ENCODE measurements at places on chromosomes 13 and 19. TPM values are rescaled to one million over a fixed set of nuclear protein-coding genes. Genes with fewer than 3 reads are reported as not detected.

- no peaks in the 10 kb centered on the region for H3K27me3 ChIP-seq
- no peaks in the 10 kb centered on the region for H3K36me3 ChIP-seq
- H3K4me1 ChIP-seq = no peaks in the 10 kb centered on the region
- no peak overlapping the region for H3K27ac ChIP-seq
- no peak for DNase-seq
- H3K4me3 ChIP-seq = no peak overlapping the region
These were observed 180.6 kb upstream of the SOX1 start for GRCh38 chr13:111886217-111886945.

ZNF154 gene
- 2.0 TPM for total RNA-seq

RASIP1 gene
- total RNA-seq = not detected

DNA sequence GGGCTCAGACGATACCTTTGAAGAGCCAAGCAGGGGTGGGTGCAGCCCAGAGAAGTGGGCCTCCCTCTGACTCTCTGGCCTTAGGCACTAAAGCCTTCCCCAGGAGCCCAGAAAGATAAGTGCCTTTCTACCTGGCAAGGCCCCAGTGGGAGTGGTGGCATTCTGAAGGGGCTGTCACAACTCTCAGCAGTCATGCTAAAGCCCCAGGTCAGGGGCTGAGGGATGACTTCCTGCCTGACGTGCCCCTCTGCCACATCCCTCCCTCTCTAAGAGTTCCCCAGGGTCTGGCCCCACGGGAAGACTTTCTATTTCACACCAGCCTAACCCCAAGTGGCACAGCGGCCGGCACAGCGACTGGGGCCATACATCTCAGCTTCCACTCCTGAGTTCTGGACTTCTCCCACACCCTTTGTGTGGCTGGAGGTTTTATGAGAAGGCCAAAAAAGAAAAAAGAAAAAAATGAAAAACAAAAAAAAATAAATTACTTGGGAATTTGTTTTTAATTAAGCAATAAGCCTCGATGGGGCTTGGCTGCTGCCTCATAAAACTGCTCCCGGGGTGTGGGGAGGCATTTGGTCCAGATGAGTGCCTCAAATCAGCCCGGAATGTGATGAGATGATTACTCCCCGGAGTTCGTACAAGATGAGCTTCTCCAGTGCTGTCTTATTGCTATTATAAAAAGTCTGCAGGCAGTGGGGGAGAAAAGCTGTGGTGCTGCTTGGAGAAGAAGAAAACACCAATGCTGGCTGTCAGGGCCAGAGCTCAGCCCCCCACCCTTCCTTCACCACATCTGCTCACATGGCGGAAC is 28.5 kb upstream of the PLEKHF1 start:
- no peak overlapping the region for H3K4me3 ChIP-seq
- DNase-seq = peak; percentile 9
- no peaks in the 10 kb centered on the region for H3K4me1 ChIP-seq
- H3K36me3 ChIP-seq = no peaks in the 10 kb centered on the region

GRCh38 chr13:51380269-51380668 is 40.8 kb downstream of the SERPINE3 start:
- no peak overlapping the region for H3K4me3 ChIP-seq
- peak; percentile 62 for DNase-seq
- H3K36me3 ChIP-seq = peaks cover 68% of the 10 kb centered on the region
- peaks cover 10% of the 10 kb centered on the region for H3K4me1 ChIP-seq
- H3K27ac ChIP-seq = peak overlapping the region; percentile 41

DIAPH3 gene
- 9.5 TPM for total RNA-seq

- H3K36me3 ChIP-seq = no peaks in the 10 kb centered on the region
- peak overlapping the region; percentile 87 for H3K4me3 ChIP-seq
- H3K4me1 ChIP-seq = peaks cover 24% of the 10 kb centered on the region
- H3K27me3 ChIP-seq = no peaks in the 10 kb centered on the region
- DNase-seq = peak; percentile 43
These were observed 749 bp upstream of the PAN3 start for GRCh38 chr13:28137596-28137995.

CYP4F12 gene
- not detected for total RNA-seq

DNA sequence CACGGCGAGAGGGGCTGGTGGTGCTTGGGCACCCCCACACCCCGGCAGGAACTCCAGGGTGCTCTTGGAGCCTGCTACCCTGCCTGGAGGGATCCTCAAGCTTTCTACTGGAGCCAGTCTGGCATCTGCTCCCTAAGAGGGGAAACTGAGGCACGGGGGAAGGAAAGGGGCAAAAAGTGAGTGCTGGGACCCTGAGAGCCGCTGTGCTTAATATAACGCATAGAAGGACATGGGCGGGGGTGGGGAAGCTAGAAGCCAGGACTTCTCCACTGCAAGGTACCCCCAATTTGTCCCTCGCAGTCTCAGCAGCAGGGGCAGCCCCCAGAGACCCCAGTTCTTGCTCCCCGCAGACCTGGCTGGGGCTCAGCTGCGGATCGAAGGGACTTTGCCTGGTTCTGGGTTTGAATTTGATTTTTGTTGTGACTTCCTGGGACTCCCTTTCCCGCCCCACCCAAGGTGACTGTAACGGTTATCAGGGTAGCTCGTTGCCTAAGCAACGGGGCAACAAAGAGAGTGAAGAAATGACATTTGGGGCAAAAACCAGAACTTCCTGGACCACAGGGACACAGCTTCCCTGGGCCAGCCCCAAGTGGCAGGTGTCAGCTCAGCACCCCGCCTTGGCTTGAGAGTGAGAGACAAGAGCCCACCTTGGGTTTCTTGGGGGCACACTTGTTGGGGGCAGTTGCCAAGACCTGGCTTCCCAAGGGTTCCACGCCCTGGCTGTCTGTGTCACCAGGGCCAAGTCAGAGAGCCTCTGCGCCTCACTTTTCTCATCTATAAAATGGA is 638 bp downstream of the ADGRE5 start:
- no peaks in the 10 kb centered on the region for H3K27me3 ChIP-seq
- no peaks in the 10 kb centered on the region for H3K36me3 ChIP-seq
- DNase-seq = peak; percentile 90
- peak overlapping the region; percentile 76 for H3K4me3 ChIP-seq
- H3K4me1 ChIP-seq = peaks cover 26% of the 10 kb centered on the region

DNA sequence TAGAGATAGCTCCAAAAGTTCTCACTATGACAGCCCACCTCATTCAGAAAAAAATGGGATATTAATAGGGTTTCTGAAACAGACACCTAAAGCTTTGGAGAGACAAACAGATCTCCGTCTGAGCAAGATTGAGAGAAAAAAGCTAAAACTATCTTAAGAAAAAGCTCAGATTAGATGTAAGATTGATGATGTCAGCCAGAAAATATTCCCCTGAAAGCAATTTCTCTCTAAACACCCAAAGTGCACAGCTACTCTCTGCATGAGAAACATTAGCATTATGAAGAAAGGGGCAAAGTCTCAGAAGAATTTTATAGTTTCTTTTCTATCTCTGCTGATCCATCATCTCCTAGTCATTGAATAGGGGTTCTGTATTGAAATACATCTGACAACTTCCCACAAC is 148.9 kb downstream of the ZNF737 start:
- H3K27me3 ChIP-seq = no peaks in the 10 kb centered on the region
- H3K36me3 ChIP-seq = 0 out of 2 replicates have a peak, but pooled peaks cover 4% of the 10 kb centered on the region
- H3K4me3 ChIP-seq = no peak overlapping the region
- no peaks in the 10 kb centered on the region for H3K4me1 ChIP-seq

GRCh38 chr13:78198419-78198818 is 279.8 kb upstream of the EDNRB start:
- DNase-seq = no peak
- H3K27me3 ChIP-seq = no peaks in the 10 kb centered on the region
- no peak overlapping the region for H3K27ac ChIP-seq
- H3K36me3 ChIP-seq = no peaks in the 10 kb centered on the region

GRCh38 chr13:48595431-48596429 is 58.0 kb upstream of the CYSLTR2 start:
- no peak overlapping the region for H3K27ac ChIP-seq
- no peaks in the 10 kb centered on the region for H3K27me3 ChIP-seq
- peak; percentile 77 for DNase-seq
- H3K4me3 ChIP-seq = no peak overlapping the region
